ENCODE measurements at places on chromosomes 3 and 15. TPM values are rescaled to one million over a fixed set of nuclear protein-coding genes. Genes with fewer than 3 reads are reported as not detected.

Gene CPN2
- not detected for total RNA-seq

Gene ACP3
- total RNA-seq: not detected

Gene TICRR
- total RNA-seq: 18.7 TPM

Gene UROC1
- total RNA-seq: not detected

Gene FXR1
- 135 TPM for total RNA-seq

Gene CHRD
- total RNA-seq: not detected

Gene GXYLT2
- total RNA-seq: not detected

Gene SH2D7
- not detected for total RNA-seq

Gene GSK3B
- 35.2 TPM for total RNA-seq

Gene CCR8
- 2.5 TPM for total RNA-seq
